ENCODE measurements at places on chromosomes 12 and 14.

- DNase-seq: no peak
Measured at GRCh38 chr14:24053548-24054323, 1.9 kb downstream of the CARMIL3 start.

GRCh38 chr12:90099288-90099687 is 390.6 kb upstream of the ATP2B1 start:
- no peak for DNase-seq

- no peak for DNase-seq
Measured at GRCh38 chr14:33668066-33668465, 282.8 kb downstream of the EGLN3 start.

DNA sequence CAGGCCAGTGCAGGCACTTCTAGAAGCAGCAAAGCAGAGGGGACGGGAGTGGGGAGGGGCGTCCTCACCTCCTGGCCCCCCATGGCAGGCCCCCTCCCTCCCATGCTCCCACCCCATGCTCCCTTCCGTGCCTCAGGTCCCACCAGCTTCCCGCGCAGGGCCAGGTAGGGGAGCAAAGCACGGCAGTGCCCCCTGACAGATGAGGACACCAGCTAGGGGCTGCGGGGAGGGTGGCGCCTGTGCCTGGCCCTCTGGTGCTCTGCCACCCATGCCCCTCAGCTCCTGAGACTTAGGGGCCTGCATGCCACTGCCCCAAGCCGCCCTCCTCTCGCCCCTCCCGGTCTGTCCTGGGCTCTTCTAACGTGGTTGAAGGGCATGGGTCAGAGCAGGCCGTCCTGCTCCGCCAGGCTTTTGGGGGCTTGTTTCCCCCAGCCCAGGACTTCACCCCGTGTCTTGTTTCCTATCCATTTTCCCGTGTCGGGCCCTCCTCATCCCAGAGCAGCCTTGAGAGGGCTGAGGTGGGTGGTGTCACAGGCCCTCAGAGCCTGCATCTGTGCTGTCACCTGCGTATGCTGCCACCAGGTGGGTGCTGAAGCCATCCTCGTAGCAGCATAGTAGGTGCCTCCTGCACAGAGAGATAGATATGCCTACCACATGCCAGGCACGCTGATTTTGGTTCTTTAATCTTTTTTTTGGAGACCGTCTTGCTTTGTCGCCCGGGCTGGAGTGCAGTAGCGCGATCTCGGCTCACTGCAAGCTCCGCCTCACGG is 10.2 kb downstream of the TRMT61A start:
- DNase-seq: no peak

DNA sequence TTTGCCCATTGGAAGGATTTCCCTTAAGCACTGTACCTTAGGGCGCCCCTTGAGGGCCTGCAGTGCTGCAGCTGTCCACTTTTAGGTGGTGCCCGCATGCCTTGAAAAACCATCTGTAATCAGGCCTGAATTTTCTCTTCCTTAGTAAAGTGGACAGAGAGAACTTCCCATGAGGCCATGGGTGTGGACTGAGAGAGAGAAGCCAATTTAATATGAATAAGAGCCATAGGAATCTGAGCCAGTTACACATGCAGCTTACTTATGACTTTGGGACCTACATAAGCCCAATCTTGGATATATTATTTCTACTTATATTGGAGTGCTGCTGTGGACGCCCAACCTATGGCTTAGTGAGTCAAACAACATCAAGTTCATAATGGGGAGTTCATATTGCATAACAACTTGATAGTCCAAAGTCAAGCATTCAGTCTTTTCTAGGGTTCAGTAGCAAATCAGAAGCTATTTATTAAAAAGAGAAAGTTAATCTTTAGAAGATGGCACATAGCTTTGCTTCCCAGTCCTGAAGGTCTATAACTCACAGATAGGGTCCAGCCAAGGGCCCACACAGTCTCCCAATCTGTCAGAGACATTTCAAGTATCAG is 11.1 kb upstream of the ETV6 start:
- no peak for DNase-seq

DNA sequence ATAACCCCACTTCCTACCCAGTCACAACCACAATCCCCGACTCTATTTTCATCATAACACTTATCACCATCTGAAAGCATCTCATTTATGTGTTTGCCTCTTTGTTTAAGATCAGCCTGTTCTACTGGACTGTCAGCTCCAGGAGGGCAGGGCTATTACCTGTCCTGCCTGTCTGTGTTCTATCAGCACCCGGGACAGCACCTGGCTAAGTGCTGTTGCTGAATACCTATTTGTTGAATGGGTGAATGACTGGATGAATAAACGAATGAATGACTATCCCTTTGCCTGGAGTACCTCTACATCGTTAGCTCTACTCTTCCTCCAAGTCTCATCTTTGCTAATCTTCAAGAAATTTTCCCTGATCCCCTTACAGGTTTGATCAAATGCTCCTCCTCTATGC is 69.0 kb downstream of the WSCD2 start:
- DNase-seq: no peak

- no peak for DNase-seq
Measured at GRCh38 chr12:104355630-104356029, 52.1 kb downstream of the EID3 start.

DNA sequence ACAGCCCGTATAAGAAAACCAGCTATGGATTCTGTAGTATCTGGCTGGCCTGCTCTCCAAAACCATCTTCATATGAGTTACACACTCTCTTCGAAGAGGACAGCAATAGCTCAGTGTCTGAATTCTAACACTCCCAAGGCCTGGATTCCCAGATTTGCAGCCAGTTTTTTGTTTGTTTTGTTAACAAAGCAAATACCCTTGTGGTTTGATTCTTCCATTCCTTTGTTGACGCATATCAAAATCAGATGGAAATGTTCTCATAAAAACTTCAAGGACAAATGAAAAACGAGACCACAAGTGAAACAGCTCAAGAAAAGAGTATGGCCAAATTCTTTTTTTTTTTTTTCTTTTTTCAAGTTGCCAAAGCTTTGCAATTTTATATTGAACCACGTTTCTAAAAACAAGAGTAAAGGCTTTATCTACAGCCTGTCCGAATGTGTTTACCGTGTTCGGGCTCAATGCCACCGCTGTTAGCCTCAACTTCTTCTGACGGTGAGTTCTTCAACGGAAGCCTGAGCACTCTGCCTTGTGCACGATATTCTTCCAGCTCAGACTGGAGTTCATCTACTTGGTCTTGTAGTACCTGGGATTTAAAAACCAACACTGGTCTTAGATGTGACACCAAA is 67.5 kb downstream of the NIN start:
- no peak for DNase-seq

DNA sequence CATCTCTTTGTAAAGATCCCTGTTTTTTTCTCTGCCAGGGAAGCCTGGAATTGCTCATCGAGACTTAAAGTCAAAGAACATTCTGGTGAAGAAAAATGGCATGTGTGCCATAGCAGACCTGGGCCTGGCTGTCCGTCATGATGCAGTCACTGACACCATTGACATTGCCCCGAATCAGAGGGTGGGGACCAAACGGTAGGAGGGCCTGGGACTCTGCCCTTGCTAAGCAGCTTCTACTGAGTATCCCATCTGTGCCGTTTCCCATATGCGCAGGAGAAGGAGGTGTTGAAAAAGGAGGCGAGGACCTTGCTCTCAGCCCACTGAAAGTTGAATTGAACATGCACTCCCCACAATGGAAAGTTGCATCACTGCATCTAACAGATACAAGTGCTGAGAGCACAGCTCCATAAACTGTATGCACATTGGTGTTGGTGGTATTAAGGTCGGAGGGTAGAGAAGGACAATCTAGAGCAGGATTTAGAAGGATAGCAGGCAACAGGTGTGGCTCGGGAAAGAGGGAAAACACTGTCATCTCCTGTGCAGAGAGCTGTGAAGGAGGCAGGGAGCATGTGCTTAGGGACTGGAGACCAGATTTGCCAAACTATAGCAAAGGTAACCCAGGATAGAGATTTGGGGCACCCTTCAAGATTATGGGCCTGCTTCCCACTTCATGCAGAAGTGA is 21.5 kb upstream of the TAMALIN start:
- DNase-seq: no peak

GRCh38 chr12:15861404-15861803 is 20.8 kb upstream of the STRAP start:
- DNase-seq: no peak

DNA sequence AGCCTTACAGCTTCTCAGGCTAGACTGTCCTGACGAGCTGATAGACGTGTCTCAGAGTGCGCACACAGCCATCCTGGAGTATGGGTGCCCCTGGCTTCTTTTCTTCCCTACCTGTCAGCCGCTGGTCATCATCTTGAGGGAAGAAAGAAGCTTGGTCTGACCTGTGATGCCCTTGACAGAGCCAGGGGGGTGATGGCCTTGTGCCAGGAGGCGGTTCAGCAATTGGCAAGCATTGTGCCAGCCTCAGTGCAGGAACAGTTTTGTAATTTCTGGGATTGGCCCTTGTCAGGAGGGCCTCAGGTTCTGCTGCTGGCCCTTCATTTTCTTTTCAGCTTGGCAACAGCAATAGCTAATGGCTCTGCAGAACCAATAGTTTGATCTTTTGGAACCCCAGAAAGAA is 80.1 kb downstream of the ADCK1 start:
- no peak for DNase-seq

DNA sequence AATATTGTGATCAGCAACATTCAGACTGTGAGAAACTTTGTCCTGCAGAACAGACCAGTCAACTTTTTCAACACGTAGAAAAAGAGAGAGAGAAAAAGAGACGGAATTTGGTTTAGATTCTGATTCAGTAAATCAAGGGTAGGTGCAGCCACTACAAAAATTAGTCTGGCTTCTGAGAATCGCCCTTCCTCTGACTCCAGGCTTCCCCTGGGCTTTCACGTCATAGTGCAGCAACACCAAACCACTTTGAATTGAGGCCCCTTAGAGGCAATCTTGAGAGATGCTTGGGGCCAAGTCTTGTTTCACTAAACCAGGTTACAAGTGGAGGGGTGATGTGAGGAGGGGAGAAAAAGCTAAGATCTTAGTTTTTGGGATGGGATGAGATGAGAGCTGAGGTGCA is 37.5 kb upstream of the PTGR2 start:
- no peak for DNase-seq

- no peak for DNase-seq
Measured at GRCh38 chr12:113935459-113935858, 30.7 kb downstream of the RBM19 start.

GRCh38 chr12:52791271-52792184 is 4.4 kb downstream of the KRT3 start:
- no peak for DNase-seq

- DNase-seq: peak; percentile 33
Measured at GRCh38 chr12:124909831-124910560, 4.5 kb downstream of the UBC start.

DNA sequence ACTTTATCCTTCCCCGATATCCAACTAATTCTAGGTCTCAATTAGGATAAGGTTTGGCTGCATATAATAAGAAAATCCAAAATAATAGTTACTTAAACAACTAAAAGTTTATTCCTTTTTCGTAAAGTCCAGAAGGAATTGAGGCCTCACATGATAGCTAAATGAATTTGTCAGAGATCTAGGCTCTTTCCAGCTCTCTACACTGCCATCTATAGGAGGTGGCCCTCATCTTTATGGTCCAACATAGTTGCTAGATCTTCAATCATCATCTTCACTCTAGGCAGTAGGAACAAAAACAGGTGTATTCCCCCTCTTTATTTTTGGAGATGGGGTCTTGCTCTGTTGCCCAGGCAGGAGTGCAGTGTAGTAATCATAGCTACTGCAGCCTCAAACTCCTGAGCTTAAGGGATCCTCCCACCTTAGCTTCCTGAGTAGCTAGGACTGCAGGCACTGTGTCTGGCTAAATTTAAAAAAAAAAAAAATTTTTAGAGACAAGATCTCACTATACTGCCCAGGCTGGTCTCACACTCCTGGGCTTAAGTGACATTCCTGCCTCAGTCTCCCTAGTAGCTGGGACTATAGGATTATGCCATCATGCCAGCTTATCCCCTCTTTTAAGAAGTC is 46.5 kb upstream of the SAV1 start:
- peak; percentile 21 for DNase-seq

- no peak for DNase-seq
Measured at GRCh38 chr12:26157001-26157400, 32.2 kb upstream of the BHLHE41 start.

GRCh38 chr12:11795913-11796459 is 146.5 kb downstream of the ETV6 start:
- no peak for DNase-seq

DNA sequence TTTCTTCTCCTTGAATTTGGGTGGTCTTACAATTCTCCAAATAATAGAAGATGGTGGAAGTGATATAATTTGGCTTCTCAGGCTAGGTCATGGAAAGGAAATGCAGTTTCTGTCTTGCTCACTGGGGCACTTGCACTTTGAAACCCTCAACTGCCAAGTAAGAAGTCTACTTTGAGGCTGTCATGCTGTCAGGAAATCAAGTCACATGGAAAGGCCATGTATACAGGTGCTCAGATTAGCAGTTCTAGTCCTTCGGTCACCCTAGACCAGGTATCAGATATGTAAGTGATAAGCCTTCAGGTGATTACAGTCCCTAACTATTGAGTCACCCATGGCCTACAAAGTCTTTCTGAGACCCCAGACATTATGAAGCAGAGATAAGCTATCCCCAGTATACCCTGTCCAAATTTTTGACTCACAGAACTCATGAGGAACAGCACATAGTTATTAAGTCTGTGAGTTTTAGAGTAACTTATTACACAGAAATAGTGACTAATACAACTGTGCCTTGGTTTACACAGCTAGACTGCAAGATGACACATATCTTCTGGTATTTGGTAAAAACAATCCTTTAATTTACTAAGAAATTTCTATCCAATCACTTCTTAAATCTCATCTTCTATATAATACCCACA is 26.3 kb upstream of the BBS10 start:
- DNase-seq: no peak

- no peak for DNase-seq
Measured at GRCh38 chr14:28764257-28765160, 2.1 kb upstream of the FOXG1 start.

DNA sequence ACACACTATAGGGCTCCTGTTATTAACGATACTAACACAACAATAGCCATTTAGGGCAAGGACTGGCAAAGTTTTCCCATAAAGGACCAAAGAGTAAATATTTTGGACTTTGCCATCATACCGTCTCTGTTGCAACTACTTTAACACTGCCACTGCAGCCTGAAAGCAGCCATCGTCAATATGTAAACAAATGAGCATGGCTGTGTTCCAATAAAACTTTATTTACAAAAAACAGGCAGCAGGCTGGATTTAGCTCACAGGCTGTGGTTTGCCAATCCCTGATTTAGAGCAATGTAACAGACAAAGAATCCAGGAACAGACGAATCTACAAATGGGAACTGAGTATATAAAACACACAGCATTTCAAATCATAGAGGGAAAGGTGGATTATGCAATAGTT is 84.1 kb downstream of the FRMD6 start:
- no peak for DNase-seq

GRCh38 chr12:101066489-101066888 is 143.5 kb downstream of the SLC5A8 start:
- DNase-seq: no peak

GRCh38 chr12:115243933-115244628 is 560.1 kb upstream of the TBX3 start:
- no peak for DNase-seq

GRCh38 chr12:130992979-130993538 is 39.4 kb downstream of the ADGRD1 start:
- no peak for DNase-seq

- no peak for DNase-seq
Measured at GRCh38 chr12:88451205-88451604, 129.1 kb downstream of the KITLG start.

All from CD4-positive, alpha-beta T cell treated with Interleukin-21 for 1 hour (primary cell).